ENCODE measurements at places on chromosomes 7 and 10. TPM values are rescaled to one million over a fixed set of nuclear protein-coding genes. Genes with fewer than 3 reads are reported as not detected.

DNA sequence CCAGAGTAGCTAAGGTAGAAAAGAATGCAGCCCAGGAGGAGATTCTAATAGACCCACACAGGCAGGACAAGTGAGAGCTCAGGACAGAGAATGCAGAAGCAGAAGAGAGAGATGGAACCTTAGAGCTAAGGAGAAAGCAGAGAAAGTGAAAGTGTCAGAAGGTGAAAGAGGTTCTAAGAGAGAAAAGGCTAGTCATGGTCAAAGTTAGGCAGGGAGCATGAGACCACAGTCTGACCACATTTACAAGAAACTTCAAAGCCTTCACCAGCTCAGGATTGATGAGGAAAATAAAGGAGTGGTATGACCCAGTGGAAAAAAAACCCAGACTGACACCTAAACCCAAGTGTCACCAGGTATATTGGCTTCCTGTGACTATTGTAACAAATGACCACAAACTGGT, 131.8 kb upstream of the WDR11 start:
- no peak for DNase-seq
- no peaks in the 10 kb centered on the region for H3K27me3 ChIP-seq
- no peaks in the 10 kb centered on the region for H3K4me1 ChIP-seq
- no peak overlapping the region for H3K27ac ChIP-seq
- H3K4me3 ChIP-seq: no peak overlapping the region

GRCh38 chr10:90111671-90112070, 410.3 kb downstream of the KIF20B start:
- H3K27me3 ChIP-seq: no peaks in the 10 kb centered on the region
- no peaks in the 10 kb centered on the region for H3K36me3 ChIP-seq
- no peak for DNase-seq
- no peak overlapping the region for H3K27ac ChIP-seq

DNA sequence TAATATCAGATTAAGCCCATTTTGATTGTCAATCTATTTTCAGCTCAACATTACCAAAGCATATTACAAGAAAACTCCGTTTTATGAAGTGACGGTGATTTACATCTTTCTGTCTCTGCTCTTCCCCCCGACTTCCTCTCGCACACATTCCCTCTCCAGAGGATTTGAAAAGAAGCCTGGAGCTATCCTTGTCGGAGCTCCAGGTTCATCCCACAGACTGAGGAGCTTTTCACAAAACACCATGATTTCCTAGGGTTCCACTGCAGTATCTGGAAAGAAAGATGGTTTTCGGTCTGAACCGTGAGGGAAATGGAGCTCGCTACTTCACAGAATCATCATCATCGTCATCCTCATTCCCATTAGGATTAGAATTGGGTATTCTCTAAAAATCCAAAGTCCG, 655.5 kb upstream of the MGMT start:
- H3K4me1 ChIP-seq: peaks cover 5% of the 10 kb centered on the region
- DNase-seq: no peak
- H3K36me3 ChIP-seq: no peaks in the 10 kb centered on the region
- no peak overlapping the region for H3K27ac ChIP-seq
- H3K4me3 ChIP-seq: no peak overlapping the region

DNA sequence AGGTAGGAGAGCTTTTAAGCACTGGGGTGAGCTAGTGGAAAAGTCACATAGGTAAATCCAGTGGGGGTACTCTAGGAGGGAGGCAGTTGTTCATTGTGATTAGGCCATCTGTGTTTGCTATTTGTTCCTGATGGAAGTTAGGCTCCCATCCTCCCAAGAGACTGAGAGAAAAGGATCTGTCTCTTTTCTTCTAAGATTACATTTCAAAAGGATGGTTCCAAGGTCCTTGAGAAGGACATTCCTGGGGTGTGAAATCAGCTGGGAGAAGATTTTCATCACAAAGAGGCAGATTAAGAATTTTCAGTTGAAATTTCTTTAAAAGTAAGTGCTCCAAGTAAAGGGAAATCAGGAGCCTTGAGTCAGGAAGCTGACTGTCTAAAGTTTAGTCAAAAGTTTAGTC, 210.8 kb upstream of the CSTF2T start:
- H3K36me3 ChIP-seq: no peaks in the 10 kb centered on the region
- peaks cover 65% of the 10 kb centered on the region for H3K4me1 ChIP-seq
- no peak overlapping the region for H3K4me3 ChIP-seq
- H3K27ac ChIP-seq: peak overlapping the region; percentile 64
- no peak for DNase-seq

GRCh38 chr7:41244246-41244645, 458.6 kb downstream of the INHBA start:
- H3K27me3 ChIP-seq: no peaks in the 10 kb centered on the region
- no peak overlapping the region for H3K27ac ChIP-seq
- no peaks in the 10 kb centered on the region for H3K36me3 ChIP-seq
- H3K4me1 ChIP-seq: no peaks in the 10 kb centered on the region

DNA sequence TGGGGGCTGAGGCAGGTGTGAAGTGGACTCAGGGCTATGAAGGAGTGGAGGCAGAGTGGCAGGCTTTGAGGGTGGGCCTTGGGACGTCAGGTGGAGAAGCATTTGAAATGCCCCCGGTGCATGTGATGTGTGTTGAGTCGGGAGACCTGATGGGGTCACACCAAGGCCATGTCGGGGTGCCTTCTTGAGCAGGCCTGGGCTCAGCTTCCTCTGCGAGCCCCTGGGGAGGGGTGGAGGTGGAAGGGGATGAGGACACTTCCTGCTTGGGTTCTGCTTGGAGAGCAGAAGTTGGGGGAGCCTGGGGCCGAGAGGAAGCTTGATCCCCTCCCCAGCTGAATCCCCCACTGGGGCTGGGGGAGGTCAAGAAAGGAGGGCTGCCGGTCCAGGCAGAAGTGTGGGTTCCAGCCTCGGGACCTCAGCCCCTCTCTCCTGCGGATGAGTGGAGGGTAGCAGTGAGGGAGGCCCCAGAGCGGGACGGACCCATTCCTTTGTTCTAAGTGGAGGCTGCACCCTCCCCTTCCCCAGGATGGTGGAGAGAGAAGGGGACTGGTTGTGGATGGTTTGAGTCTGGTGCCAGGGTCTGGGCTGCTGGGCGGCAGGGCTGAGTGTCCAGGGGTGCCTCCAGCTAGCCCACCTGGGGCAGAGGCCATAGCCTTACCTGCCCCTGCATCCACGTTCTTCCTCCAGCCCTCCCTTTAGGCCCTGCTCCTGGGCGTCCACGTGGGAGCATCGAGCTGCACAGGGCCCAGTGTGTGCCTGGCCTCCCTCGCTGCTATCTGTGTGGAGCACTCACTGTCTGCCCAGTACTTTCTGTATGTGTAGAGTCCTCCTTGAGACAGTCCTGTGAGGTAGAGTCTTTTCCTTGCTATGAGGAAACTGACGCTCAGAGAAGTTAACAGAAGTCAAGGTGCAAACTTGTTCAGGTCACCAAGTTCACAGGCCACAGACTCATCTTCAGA, 36.7 kb downstream of the PRF1 start:
- no peaks in the 10 kb centered on the region for H3K4me1 ChIP-seq
- no peak overlapping the region for H3K27ac ChIP-seq
- H3K4me3 ChIP-seq: no peak overlapping the region
- DNase-seq: peak; percentile 57
- H3K36me3 ChIP-seq: no peaks in the 10 kb centered on the region

DNA sequence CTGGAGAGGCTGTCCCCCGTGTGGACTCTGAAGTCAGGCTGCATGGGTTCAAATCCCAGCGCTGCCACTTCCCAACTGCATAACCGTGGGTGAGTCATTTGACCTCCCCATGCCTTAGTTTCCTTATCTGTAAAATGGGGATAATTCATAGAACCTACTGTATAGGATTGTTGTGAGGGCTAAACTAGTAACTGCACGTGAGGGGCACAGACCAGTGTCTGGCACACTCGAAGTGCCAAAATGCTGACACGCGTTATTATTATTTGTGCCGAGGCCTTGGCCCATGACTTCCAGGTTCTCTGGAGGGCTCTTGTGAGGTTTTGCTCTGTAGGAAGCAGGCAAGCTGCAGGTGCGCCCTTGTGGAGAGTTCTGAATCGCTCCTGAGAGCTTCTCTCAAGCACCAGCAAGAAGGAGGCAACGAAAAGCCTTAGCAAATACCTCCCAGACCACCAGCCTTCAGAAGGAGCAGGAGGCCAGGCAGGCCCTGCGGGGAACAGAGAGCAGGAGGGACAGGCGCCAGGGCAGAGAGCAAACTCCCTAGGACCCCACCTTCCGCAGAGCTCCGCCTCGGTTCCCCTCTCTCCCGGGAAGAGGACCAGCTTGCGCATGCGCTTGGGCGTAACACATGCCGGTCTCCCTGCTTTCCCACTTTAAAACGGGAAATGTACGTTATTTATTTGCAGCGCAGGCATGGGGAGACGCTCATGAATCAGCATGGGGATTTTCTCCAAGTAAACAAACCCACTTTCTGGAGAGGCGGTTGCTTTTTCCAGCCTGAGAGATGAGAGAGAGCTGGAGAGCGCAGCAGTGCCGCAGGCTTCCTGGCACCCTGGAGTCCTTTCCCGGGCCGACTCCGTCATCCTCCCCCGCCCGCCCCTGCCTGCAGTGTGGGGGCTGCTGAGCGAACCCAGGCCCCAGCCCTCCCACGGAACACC, 39.6 kb downstream of the SORCS3 start:
- no peaks in the 10 kb centered on the region for H3K27me3 ChIP-seq
- H3K4me1 ChIP-seq: no peaks in the 10 kb centered on the region
- H3K4me3 ChIP-seq: peak overlapping the region; percentile 44
- H3K27ac ChIP-seq: no peak overlapping the region
- H3K36me3 ChIP-seq: no peaks in the 10 kb centered on the region

- H3K27ac ChIP-seq: no peak overlapping the region
- H3K36me3 ChIP-seq: no peaks in the 10 kb centered on the region
- H3K4me1 ChIP-seq: no peaks in the 10 kb centered on the region
- H3K27me3 ChIP-seq: no peaks in the 10 kb centered on the region
- no peak overlapping the region for H3K4me3 ChIP-seq
- no peak for DNase-seq
Measured at GRCh38 chr7:134308548-134308947, 8.2 kb downstream of the SLC35B4 start.

DNA sequence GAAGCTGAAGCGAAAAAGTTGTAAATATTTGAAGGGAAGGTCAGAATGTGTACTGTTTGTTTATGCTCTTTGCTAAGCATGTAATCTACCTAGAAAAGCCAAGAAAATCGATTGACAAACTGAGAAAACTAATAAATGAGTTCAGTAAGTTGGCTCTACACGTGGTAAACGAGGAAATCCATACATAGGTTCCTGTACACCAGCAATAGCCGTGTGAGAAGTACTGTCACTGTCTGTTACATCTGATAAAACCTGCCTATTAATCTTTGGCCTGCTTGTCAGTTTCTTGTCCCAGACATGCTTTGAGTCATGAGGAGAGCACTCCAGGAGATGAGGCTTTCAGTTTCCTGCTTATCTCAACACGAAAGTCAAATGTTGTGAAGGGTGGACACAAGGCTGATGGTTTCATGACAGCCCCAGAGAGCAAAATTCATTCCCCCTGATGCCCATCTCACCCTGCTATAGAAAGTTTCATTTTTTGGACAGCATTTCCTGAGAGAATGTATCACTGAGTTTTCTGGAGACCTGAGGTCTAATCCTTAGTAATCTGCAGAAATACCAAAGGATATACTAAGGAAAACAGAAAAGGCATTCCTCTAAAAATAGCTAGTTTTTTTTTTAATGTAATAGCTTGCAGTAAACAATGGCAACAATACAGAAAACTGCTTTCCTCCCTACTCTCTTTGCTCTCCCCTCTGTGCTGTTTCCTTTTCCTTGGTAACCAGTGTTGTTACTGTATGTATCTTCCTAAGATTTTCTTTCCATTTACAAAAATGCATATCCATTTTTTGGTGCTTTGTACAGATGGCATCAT, 18.8 kb downstream of the BMPR1A start:
- peaks cover 66% of the 10 kb centered on the region for H3K4me1 ChIP-seq
- no peak overlapping the region for H3K4me3 ChIP-seq
- no peaks in the 10 kb centered on the region for H3K27me3 ChIP-seq
- DNase-seq: no peak
- H3K36me3 ChIP-seq: no peaks in the 10 kb centered on the region

DNA sequence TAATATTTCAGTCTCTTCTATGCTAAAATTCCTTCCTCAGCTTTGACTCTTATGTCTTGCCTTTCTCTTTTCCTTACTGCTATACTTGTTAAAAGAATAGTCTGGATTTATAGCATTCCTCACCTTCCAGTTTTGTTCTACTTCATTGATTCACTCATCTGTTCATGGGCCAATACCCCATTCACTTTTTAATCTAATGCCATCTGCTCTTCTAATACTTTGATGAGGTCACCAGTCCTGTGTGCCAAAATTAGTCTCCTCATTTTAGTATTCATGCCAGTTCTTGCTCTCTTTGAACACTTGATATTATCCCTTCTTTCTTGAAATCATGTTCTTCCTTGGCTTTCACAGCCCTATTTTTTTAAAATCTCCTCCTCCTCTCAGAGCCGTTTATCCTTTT, 19.3 kb downstream of the STK17A start:
- no peak overlapping the region for H3K27ac ChIP-seq
- H3K4me3 ChIP-seq: no peak overlapping the region
- H3K36me3 ChIP-seq: no peaks in the 10 kb centered on the region
- no peak for DNase-seq
- no peaks in the 10 kb centered on the region for H3K27me3 ChIP-seq

DNA sequence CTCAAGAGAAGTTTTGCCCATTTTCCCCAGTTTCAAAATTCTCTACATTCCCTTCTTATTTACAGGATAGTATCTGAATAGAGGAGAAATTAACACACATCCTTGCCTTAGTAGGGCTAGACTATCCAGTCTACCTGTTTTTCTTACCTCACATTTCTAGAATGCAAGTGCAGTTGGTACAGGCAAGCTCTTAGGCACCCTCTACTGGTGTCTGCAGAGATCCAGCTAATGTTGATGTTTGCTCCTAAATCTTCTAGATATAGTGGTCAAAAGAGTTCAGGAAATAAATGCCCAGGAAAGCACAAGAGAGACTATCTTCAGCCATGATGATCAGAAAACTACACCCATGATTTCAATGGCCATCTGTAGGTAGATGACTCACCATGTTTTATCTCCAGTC, 205.3 kb downstream of the HTR7 start:
- no peaks in the 10 kb centered on the region for H3K27me3 ChIP-seq
- no peaks in the 10 kb centered on the region for H3K4me1 ChIP-seq
- H3K4me3 ChIP-seq: no peak overlapping the region
- no peaks in the 10 kb centered on the region for H3K36me3 ChIP-seq
- DNase-seq: no peak

CYP2C19 gene
- total RNA-seq: not detected

TMEM196 gene
- 0.14 TPM for total RNA-seq

CC2D2B gene
- total RNA-seq: 1.5 TPM

CCDC146 gene
- total RNA-seq: 18.4 TPM

KCND2 gene
- 1.2 TPM for total RNA-seq

GBX1 gene
- not detected for total RNA-seq

TAF3 gene
- total RNA-seq: 8.1 TPM

CALHM1 gene
- total RNA-seq: not detected

METTL27 gene
- total RNA-seq: 0.99 TPM

All from sigmoid colon (tissue), 7 donors.